Cortex of kidney (tissue), 1 donor: ENCODE measurements at places on chromosomes 16 and 17.

GRCh38 chr17:36703860-36704266 is 102.5 kb downstream of the MRM1 start:
- no peak for DNase-seq

GRCh38 chr17:3659541-3660111 is 8.8 kb downstream of the TAX1BP3 start:
- no peak for DNase-seq

- no peak for DNase-seq
Observed at GRCh38 chr16:16120382-16121184, 102.7 kb downstream of the ABCC6 start.

DNA sequence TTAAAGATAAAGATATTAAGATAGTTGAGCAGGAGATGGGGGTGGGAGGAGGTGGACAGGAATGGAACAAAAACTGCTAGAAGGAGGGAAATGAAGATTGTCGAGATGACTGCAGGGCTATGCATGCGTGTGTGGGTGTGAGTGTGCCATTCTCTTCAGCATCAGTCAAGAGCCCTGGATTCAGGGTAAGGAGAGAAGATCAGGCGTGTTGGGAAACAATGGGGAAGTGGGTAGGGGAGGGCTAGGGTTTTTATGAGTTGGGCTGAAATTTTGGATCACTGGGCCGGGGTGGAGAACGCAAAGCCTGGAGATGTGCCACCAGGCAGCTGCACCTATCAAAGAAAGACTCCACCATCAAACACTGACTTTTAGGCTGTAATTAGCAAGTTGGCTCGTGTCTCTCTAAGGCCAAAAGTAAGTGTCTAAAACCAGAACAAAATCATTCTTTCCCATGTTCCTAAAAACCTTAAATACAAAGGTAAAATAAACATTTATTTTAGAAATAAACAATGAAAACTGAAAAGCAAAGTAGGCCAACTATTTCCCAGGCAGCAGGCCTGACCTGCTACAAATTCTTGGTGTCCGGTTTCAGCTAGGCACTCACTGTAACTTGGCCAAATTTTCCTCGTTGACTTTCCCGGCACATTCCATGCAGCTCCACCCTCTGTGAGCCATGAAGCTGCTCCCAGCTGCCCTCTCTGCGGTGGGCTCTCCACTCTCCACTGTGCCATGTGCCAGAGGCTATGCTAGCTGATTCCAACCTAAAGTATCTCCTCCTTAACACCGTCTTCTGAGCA is 4.2 kb downstream of the CDRT4 start:
- no peak for DNase-seq

DNA sequence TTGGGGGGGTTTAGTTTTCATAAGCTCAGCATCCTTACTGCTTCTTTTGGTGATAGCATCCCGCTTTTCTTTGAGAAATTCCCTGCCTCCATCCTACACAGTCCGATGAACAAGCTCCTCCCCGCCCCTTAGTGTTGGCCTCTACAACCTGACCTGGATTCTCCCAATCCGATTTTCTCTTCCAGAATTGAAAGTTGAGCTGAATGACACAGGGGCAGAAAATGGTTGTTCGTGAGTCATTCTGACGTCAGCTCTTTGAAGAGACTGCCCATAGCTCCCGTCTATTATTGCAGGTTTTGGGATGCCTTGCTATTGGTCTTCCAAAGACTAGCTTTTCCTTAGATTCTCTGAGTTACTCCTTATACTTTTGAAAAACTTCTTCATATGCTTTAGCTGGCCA is 279.7 kb downstream of the SLC39A11 start:
- DNase-seq = no peak

DNA sequence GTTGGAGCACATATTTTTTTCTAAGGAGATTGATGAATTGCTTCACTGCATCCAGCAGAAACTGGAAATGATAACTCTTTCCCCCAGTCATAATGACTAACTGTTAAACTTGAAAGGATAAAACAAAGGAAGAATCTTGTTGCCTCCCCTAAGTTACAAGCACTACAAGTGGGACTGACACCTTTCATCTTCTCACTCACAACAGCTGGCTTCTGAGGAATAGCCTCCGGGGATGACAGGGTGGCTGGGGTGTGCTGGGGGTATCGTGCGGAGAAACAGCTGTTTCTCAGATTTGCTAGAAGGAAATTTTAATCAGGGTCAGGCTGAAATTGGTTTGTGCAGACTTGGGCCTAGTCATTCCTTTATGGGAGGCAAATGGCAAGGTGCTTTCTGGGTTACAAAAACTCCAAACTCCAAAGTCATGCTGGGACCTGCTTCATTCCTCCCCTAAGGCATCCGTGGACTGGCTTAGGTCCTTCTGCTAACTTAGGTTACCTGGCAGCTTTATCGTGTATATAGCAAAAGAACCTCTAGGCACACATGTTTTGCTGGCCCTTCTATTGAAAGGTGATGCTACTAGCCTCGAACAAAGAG is 557.2 kb downstream of the TOX3 start:
- no peak for DNase-seq

DNA sequence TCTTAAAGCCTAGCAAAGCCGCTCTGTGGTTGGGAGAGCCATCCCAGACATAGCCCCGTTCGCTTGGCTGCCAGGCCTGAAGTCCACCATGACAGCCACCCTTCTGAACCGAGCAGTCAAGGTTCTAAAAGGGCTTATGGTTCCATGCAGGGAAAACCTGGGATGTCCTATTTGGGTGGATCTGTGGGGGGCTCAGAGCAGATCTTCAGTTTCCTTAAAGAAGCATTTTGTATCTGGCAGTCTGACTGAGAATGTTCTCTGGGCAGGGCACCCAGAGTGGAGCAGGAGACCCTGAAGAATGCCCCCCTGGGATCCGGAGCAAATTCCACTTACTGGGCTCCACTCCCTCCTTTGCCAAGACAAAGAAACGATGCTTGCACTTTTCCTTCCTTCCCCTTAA is 127.2 kb downstream of the IRX5 start:
- DNase-seq = no peak

DNA sequence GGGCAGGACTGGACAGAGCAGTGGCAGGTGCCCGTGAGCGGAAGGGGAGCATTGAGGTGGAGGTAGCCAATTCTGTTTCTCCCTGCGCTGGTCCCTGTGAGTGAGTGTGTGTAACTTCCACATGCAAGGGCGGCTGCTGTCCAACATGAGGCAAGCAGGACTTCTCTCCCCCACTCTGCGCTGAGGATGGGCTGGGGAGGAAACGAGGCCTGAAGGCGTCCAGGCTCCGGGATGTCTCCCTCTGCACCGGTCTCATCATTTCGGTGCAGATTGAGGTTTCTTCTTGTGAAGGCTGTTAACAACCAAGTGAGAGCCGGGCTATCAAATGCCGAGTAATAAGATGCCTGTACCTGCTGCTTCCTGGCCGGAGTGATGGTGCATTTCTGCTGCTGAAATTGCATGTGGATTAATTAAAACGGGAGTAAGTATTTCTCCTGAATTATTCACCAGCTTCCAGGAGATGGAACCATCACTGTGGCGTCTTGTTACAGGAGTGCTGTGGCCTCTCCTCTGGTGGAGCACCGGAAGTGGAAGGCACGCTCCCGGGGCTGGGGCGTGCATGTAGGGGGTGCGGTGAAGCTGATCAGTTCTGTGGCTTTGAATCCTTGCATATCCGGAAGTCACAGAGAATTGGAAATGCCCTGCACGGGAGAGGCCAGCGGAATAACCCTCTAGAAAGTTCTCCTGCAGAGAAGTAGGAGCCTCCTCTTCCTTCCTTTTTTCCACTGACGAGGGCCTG is 41.7 kb upstream of the MGAT5B start:
- no peak for DNase-seq

GRCh38 chr16:23726710-23727109 is 13.7 kb upstream of the ERN2 start:
- no peak for DNase-seq

DNA sequence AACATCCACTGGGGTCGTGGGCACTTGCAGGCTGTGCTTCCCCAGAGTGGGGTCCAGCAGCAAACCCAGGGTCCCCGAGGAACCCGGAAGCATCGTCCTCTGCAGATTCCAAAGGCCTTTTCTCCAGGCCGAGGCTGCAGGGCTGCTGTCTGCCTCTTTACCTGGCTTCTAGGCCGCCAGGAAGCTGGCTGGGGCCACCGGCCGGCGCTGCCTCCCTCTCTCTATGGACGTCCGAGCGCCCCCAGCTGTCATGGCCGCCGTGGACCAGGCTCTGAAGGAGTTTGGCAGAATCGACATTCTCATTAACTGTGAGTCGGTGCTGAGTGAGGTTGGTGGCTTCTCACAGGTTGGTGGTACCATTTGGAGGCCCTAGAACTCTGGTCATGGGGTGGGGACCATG is 5.6 kb downstream of the DECR2 start:
- DNase-seq = no peak

DNA sequence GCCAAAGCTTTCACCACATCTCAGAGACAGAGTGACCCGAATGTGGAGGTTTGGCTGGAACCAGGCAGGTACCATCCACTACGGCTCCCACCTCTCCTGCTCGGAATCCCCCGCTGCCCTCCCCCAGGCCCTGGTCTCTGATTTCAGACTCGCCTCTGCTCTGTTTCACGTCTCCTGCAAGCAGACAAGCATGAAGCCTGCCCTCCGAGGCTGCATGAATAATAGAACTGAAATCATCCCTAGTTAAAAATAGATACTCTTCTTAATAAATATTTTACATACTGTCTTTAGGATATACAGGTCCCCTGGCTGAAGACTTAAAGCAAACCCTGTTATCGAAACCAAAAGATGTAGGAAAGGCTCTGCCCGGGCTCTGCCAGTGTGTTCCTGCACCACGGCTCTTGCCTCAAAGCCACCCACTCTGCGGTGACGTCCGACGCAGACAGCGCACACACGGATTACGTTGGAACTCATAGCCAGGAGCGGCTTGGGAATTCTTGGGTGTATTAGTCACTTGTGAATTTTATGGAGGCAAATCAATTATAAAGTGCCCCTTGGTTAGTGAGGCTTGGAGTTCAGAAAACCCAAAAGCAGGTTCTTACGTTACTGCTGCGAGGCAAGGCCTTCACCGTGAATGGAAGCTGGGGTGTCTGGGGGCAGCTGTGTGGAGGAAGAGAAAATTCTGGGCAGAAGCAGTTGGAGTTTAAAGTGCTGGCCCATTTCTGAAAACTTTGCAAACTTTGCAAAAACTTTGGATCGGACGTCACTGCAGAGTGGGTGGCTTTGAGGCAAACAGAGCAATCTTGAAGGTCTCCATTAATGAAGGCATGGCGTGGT is 25.6 kb upstream of the NPTX1 start:
- DNase-seq = no peak

DNA sequence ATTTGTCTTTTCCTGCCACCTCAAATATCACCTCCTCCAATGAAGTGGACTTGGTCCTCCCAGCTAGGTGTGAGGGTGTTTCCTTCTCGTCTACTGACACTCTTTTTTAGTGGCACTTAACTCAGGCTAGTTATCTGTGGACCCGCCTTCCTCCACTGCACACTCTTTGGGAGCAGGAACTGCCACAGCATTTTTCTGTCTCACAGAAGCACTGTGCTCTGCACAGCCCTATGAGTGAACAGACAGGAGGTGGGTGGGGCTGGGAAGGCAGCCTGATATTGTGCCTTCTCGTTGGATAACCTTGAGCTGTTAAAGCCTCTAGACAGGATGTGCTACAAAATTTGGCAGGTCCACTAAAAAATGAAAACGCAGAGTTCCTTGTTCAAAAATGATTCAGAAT is 31.9 kb upstream of the HOXB13 start:
- DNase-seq = no peak

DNA sequence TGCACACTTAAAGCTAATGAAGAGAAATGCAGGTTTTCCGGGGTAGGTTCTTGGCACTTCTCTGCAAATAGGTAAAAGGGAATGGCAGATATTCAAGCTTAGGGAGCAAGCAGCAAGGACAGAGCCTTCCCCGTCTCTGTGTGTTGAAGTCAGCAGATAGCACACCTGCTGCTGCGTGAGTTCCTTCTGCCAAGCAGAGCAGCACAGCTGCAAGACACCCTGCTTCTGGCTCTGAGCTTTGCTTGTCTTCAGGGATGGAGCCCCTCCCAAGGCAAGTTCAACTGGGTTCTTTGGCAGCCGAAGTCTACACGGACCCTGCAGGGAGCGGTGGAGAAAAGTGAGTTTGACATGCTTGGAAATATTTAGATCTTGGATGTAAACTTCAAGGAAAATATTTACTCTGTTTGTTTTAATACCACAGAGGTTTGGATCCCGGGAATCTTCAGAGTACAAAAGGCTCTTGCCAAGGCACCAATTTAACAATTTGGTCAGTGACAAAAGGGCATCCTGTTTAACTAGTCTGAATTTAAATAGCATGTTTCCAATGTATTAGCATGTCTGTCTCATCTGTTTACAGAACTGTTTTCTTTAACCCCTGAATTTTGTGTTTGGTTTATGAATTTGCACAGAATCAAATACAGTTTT is 113.4 kb upstream of the KCNJ16 start:
- no peak for DNase-seq

DNA sequence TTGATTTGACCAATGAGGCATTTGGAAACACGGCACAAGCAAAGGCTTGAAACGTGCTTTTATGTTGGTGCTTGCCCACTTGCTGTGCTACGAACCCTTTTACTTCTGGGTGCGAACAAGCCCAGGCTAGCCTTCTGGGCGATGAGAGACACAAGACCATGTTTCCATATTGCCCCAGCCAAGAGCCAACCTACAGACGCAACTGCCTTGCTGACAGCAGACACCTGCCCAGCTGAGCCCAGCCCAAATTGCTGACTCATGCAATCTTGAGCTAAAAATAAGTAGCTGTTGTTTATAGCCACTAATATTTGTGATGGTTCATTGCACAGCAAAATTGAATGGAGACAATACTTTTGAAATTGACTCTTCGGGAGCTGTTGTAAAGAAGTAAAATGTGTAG is 464.5 kb downstream of the WWOX start:
- DNase-seq = no peak

DNA sequence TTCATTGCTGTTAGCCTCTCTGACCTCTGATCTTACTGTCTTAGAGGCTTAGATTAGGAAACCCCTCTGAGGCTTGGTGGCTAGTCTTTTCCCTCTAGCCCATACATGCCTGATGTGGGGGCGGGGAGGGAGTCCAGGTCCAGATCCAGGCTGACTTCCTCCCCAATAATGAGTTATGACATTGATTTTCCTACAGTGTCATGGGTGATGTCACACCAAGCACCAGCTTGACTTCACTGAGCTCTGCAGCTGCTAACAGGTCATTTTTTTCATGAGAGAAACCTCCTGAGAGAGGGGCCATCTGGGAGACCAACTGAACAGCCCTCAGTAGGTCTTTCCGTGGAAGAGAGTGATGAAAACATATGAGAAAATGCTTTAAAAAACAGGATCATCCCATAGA is 180.2 kb upstream of the N4BP1 start:
- DNase-seq = no peak

GRCh38 chr16:23847948-23848347 is 12.2 kb downstream of the PRKCB start:
- no peak for DNase-seq

GRCh38 chr17:72915625-72916081 is 176.8 kb downstream of the SLC39A11 start:
- DNase-seq = no peak
